ENCODE measurements at places on chromosomes 13 and 19.
A peak's percentile ranks its signal among the peaks of the same experiment; 100 is the strongest.

DNA sequence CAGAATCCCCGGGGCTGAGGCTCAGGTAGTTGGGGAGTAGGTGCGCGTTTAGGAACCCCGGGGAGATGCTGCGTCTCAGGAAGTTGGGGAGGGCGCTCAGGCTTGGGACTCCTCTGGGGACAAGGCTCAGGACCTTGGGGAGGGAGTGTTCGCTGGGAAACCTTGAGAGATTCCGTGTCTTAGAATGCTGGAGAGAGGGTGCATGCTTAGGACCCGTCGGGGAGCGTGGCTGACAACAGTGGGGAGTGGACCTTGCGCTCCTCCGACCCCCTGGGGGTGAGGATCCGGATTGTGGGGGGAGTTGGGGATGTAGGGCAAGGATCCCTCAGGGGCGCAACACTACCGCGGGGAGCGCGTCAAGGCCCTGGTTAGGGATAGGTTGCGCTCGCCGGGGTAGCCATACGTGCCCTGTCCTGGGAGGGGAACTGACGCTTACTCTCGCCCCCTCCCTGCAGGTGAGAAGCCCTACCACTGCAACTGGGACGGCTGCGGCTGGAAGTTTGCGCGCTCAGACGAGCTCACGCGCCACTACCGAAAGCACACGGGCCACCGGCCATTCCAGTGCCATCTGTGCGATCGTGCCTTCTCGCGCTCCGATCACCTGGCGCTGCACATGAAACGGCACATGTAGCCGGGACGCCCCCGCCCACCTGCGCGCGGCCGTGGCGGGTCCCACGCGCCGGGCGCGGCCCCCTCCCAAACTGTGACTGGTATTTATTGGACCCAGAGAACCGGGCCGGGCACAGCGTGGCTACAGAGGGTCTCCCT lies 2.0 kb downstream of the KLF2 start:
- no peak for DNase-seq

GRCh38 chr19:8681345-8682029 lies 17.1 kb downstream of the ACTL9 start:
- DNase-seq: no peak

- no peak for DNase-seq
Observed at GRCh38 chr13:104975272-104975671, 1560.2 kb downstream of the EFNB2 start.

DNA sequence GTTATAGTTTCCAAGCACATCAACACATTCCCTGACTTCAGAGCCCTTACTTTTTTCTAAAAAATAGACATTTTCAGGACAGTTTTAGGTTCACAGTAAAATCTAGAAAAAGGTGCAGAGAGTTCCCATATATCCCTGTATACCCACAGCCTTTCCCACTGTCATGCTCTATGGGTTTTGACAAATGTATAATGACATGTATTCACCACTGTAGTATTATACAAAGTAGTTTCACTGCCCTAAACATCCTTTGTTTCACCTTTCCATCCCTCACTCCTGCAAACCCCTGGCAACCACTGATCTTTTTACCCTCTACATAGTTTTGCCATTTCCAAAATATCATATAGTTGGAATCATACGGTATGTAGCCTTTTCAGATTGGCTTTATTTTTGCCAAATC lies 15.6 kb downstream of the NAA16 start:
- no peak for DNase-seq

DNA sequence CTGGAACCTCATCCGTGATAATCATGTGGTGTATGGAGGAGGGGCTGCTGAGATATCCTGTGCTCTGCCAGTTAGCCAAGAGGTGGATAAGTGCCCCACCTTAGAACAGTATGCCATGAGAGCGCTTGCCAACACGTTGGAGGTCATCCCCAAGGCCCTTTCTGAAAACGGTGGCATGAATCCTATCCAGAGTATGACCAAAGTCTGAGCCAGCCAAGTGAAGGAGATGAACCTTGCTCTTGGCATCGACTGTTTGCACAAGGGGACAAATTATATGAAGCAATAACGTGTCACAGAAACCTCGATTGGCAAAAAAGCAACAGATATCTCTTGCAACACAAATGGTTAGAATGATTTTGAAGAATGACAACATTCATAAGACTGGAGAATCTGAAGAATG lies 251.2 kb upstream of the OBI1 start:
- no peak for DNase-seq

- no peak for DNase-seq
Observed at GRCh38 chr13:38662362-38662761, 24.5 kb upstream of the FREM2 start.

DNA sequence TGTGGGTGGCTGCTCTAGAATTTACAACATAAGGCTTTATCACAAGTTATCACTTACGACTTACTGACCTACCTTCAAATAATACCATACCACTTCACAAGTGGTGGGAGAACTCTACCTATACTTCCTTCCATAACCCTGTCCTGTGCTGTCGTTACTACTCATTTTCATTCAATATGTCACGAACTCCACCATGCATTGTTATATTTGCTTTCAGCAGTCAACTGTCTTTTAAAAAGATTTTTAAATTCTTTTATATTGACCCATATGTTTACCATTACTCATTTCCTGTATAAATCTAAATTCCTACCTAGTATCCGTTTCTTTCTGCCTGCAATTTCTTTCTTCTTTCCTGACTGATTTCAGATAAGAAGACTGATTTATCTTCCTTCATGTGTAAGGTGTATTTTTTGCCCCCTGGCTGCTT lies 200.0 kb downstream of the KLF12 start:
- no peak for DNase-seq

- DNase-seq: no peak
Observed at GRCh38 chr13:31674051-31674450, 65.3 kb upstream of the RXFP2 start.

- DNase-seq: no peak
Observed at GRCh38 chr13:113184568-113185440, 23.7 kb downstream of the PCID2 start.

GRCh38 chr19:23286477-23286876 lies 36.3 kb upstream of the ZNF724 start:
- no peak for DNase-seq

GRCh38 chr13:24822640-24823039 lies 58.7 kb downstream of the RNF17 start:
- no peak for DNase-seq

GRCh38 chr19:3112375-3113099 lies 18.4 kb downstream of the GNA11 start:
- no peak for DNase-seq

DNA sequence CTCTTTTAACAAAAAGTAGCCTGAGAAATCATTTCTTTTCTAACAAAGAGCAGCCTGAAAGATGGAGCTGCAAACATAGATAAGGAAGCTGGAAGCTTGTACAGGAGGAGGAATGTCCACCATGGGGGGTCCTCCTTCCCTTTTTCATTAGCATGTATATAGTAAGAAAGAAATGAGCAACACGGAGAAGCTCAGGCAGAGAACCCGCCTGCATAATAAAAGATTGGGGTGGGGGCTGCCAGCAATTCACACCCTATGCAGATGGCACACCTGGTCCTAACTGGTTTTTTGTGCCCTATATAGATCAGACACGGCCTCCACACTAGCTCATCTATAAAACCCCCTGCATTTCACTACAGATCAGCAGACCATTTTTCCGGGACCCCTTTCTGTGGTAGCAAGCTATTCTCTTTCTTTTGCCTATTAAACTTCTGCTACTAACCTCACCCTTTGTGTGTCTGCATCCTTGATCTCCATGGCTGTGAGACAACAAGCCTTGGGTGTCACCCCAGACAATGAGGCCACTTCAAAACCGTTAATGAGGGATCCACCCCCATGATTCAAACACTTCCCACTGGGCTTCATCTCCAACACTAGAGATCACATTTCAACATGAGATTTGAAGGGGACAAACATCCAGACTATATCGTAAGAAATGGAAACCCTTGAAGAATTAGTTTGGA lies 167.5 kb upstream of the FREM2 start:
- no peak for DNase-seq

DNA sequence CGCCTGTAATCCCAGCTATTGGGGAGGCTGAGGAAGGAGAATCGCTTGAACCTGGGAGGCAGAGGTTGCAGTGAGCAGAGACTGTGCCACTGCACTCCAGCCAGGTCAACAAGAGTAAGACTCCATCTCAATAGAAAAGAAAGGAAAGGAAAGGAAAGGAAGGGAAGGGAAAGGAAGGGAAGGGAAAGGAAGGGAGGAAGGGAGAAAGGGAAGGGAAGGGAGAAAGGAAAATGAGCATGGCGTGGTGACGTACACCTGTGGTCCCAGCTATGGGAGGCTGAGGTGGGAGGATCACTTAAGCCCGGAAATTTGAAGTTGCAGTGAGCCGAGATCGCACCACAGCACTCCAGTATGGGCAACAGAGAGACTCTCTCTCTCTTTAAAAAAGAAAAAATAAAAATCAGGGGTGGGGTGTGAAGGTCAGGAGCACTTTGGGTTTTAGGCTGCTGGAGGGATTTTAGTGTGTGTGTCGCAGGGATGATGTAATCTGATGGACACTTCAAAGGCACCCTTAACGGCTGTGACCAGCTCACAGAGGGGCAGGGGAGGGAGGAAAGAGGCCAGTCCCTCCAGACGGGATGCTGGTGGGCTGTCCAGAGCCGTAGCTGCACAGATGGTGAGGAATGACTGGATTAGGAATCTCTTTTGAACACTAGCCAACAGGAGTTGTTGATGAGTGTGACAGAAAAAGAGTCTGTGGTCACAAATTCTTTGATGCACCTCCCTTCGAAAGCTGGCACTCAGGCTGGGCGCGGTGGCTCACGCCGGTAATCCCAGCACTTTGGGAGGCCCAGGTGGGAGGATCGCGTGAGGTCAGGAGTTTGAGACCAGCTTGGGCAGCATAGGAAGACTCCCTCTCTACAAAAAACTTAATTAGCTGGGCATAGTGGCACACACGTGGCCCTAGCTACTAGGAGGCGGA lies 27.6 kb downstream of the TMPRSS9 start:
- DNase-seq: no peak

DNA sequence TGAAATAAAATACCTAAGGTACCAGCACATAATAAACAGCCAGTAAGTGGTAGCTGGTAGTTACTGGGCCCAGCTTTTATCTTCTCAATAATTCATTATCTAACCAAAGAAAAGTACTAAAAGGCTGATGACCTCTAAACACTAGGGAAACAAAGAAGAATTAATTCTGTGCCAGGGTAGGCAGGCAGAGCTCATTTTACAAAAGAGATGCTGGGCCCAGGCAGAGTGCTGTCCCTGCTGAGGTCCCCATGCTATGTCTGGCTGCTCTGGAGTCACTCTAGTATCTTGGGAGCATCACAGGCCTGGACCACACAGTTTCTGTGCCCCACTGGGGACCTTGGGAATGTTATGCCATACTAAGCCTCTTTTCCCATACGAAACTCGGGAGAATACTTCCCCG lies 18.2 kb downstream of the ZNF507 start:
- no peak for DNase-seq

- DNase-seq: no peak
Observed at GRCh38 chr13:99063952-99064351, 86.1 kb upstream of the DOCK9 start.

- DNase-seq: no peak
Observed at GRCh38 chr13:97221466-97221865, 667 bp upstream of the MBNL2 start.

- no peak for DNase-seq
Observed at GRCh38 chr13:44974056-44974793, 15.0 kb downstream of the NUFIP1 start.

- no peak for DNase-seq
Observed at GRCh38 chr19:18897094-18898029, 1.4 kb upstream of the CERS1 start.

GRCh38 chr13:66159511-66159910 lies 1070.6 kb downstream of the PCDH9 start:
- DNase-seq: no peak

GRCh38 chr13:95217920-95218830 lies 83.1 kb downstream of the ABCC4 start:
- no peak for DNase-seq

- DNase-seq: no peak
Observed at GRCh38 chr13:106284358-106284757, 251.1 kb downstream of the EFNB2 start.

GRCh38 chr13:98963917-98964316 lies 13.9 kb downstream of the DOCK9 start:
- no peak for DNase-seq

- no peak for DNase-seq
Observed at GRCh38 chr13:113202912-113203311, 5.6 kb downstream of the PCID2 start.

GRCh38 chr13:30306762-30307193 lies 573 bp downstream of the KATNAL1 start:
- DNase-seq: peak; percentile 90

Data from stimulated activated CD4-positive, alpha-beta T cell treated with anti-CD3 and anti-CD28 coated beads, Interleukin-12 subunit alpha, Interleukin-12 subunit beta, amount 100 ng/mL, for 4 hours (primary cell).